ENCODE measurements at places on chromosomes 4 and X. TPM values are rescaled to one million over a fixed set of nuclear protein-coding genes. Genes with fewer than 3 reads are reported as not detected.

DNA sequence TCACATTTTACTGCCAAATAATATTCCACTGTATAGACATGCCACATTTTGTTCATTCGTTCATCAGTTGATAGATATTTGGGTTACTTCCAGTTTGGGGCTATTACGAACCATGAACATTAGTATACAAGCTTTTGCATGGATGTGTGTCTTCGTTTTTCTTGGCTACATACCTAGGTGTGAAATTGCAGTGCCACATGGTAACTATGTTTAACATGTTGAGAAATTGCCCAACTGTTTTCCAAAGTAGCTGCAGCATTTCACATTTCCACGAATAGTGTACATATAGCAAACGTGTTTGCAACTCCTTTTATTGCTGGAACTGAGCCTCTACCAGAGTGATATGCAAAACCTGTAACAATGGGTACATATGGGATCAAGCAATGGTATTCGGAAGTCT, 221.5 kb downstream of the VEGFC start:
- no peaks in the 10 kb centered on the region for H3K27me3 ChIP-seq
- no peak overlapping the region for H3K27ac ChIP-seq
- no peaks in the 10 kb centered on the region for H3K4me1 ChIP-seq
- no peaks in the 10 kb centered on the region for H3K36me3 ChIP-seq
- no peak overlapping the region for H3K4me3 ChIP-seq
- DNase-seq = no peak

DNA sequence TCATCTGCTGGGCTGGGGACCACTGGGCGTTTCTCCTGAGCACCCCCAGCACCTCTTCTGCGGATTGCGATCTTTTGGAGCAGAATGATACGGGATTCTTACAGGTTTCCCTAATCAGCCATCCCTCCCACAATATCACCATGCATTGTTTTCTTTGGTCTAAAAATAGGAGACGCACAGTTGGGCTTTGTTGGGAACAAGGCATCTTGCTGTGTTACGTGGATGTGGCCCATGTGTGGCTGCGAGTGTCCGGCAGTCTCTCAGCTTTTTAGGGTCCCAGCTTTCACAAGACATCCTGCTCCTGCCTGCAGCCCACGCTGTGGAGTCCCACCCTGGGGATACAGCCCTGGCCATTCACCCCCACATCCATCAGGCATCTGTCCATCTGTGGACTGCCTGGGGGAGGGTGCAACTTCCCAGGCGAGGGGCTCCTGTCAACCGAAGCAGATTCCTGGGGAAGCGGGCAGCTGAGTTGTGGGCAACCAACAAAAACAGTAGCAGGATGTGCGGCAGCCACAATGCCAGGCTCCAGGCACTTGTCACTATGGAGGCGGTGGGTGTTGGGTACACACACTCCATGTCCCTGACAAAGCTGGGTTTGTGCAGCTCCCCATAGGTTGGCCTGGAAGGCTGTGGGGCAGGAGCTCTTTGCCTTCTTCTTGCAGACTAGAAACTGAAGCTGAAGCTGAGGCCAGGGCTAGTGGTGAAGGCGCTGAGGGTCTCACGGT, 185.5 kb upstream of the PSAPL1 start:
- no peak overlapping the region for H3K4me3 ChIP-seq
- H3K36me3 ChIP-seq = no peaks in the 10 kb centered on the region
- no peak overlapping the region for H3K27ac ChIP-seq
- DNase-seq = no peak

DNA sequence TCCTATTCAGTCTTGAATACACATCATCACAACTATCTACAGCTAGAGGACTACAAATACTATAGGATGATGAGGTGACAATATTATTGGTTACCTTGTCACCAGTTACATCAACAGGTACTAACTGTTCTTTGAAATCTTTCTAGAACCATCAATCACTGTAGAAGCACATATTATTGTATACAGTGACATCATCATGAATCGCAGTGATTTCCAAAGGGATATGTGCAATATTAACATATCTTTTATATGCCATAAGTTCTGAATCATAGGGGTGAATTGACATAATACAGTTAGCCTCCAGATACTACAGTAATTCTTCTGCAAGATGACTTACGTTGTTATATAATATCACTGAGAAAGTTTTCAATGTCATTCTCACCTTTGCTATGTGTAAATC, 105.2 kb upstream of the HPGD start:
- H3K36me3 ChIP-seq = no peaks in the 10 kb centered on the region
- no peak for DNase-seq
- no peaks in the 10 kb centered on the region for H3K4me1 ChIP-seq
- H3K27ac ChIP-seq = no peak overlapping the region
- H3K4me3 ChIP-seq = no peak overlapping the region

The SGMS2 gene
- total RNA-seq = 1.2 TPM

The FMR1NB gene
- total RNA-seq = not detected

The KLF8 gene
- total RNA-seq = not detected

- DNase-seq = no peak
- H3K27ac ChIP-seq = no peak overlapping the region
- no peaks in the 10 kb centered on the region for H3K36me3 ChIP-seq
Observed at GRCh38 chr4:11106190-11106589, 322.5 kb downstream of the HS3ST1 start.

DNA sequence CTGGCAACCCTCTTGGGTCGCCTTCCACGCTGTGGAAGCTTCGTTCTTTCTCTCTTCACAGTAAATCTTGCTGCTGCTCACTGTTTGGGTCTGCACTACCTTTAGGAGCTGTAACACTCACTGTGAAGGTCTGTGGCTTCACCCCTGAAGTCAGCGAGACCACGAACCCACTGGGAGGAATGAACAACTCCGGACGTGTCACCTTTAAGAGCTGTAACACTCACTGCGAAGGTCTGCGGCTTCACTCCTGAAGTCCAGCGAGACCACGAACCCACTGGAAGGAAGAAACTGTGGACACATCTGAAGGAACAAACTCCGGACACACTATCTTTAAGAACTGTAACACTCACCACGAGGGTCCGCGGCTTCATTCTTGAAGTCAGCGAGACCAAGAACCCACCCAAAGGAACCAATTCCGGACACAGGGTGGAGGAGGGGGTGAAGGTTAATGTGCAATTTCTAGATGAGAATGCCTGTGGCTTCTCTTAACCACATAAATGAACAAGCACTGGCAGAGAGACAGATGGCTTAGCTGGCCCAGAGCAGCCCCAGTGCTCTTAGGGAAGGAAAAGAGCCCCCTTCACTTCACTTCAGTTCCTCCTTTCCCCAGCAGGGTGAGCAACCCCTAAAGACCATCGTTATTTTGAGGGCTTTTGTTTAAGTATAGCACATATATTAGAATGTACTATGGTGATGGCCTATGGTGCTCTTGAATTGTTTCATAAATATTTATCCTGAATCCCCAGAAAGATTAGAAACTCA, 73.0 kb downstream of the LUZP4 start:
- H3K27ac ChIP-seq = no peak overlapping the region
- no peak for DNase-seq
- peaks cover 28% of the 10 kb centered on the region for H3K4me1 ChIP-seq
- no peaks in the 10 kb centered on the region for H3K36me3 ChIP-seq
- no peaks in the 10 kb centered on the region for H3K27me3 ChIP-seq

- no peaks in the 10 kb centered on the region for H3K4me1 ChIP-seq
- no peak overlapping the region for H3K27ac ChIP-seq
- H3K27me3 ChIP-seq = no peaks in the 10 kb centered on the region
- no peak for DNase-seq
Observed at GRCh38 chrX:72352786-72353185, 47.1 kb upstream of the CITED1 start.

The CD38 gene
- not detected for total RNA-seq

DNA sequence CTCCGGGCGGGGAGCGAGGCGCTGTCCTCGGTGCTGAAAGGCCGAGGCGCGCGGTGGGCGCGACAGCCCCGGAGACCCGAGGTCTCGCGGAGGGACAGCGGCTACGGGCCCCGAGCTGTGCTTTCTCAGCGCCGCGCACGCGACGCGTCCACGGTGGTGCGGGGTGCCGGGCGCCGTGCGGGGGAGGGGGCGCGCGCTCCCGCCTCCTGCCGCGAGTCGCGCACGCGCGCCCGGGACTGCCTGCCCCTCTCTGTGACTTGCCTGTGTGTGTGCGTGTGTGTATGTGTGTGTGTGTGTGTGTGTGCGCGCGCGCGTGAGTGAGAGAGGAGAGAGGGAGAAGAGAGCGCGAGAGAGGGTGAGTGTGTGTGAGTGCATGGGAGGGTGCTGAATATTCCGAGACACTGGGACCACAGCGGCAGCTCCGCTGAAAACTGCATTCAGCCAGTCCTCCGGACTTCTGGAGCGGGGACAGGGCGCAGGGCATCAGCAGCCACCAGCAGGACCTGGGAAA, at the start of gene GRIA2:
Gene GRIA2, plus strand, starts transcription at position 358 of the 511 bp plus-strand sequence. CDS start 315 bp downstream, outside the sequence.
- no peak within 1 kb of the TSS for H3K27ac ChIP-seq
- peak; percentile 1 for DNase-seq
- peaks cover 4% of the 10 kb centered on the region for H3K27me3 ChIP-seq
- no peaks in the 10 kb centered on the region for H3K4me1 ChIP-seq

The ADAM29 gene
- not detected for total RNA-seq

GRCh38 chr4:121278811-121279368, 101.9 kb downstream of the QRFPR start:
- H3K4me3 ChIP-seq = no peak overlapping the region
- no peaks in the 10 kb centered on the region for H3K4me1 ChIP-seq
- no peaks in the 10 kb centered on the region for H3K27me3 ChIP-seq
- DNase-seq = no peak
- H3K27ac ChIP-seq = no peak overlapping the region
- H3K36me3 ChIP-seq = no peaks in the 10 kb centered on the region

- H3K27ac ChIP-seq = no peak overlapping the region
- H3K27me3 ChIP-seq = 0 out of 2 replicates have a peak, but pooled peaks cover 1% of the 10 kb centered on the region
- no peak overlapping the region for H3K4me3 ChIP-seq
- no peak for DNase-seq
- no peaks in the 10 kb centered on the region for H3K36me3 ChIP-seq
Observed at GRCh38 chrX:39903343-39903742, 194.4 kb downstream of the BCOR start.

- DNase-seq = no peak
- peaks cover 60% of the 10 kb centered on the region for H3K36me3 ChIP-seq
- H3K4me3 ChIP-seq = no peak overlapping the region
Observed at GRCh38 chr4:78337244-78338020, 214.1 kb upstream of the ANXA3 start.

The AWAT2 gene
- not detected for total RNA-seq

DNA sequence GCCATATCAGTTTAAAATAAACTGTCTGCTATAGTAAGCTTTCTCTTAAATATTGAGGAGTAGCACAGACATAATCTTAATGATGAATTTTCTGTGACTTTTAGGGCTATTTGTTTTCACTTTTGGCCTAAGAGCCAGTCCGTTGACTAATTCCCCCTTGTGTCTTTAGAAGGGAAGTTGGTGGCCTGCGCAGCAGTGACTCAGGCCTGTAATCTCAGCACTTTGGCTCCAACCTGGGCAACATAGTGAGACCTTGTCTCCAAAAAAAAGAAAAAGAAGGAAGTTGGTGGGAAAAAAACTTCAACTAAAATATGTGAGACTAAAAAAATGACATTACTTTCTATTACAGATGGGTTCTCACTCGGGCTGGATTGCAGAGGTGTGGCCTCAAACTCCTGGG, 3.4 kb downstream of the NCAPG start:
- no peak for DNase-seq
- H3K4me1 ChIP-seq = peaks cover 18% of the 10 kb centered on the region
- no peak overlapping the region for H3K27ac ChIP-seq
- peaks cover 2% of the 10 kb centered on the region for H3K36me3 ChIP-seq
- no peaks in the 10 kb centered on the region for H3K27me3 ChIP-seq

- H3K4me3 ChIP-seq = no peak overlapping the region
- no peaks in the 10 kb centered on the region for H3K27me3 ChIP-seq
- H3K4me1 ChIP-seq = no peaks in the 10 kb centered on the region
- H3K36me3 ChIP-seq = no peaks in the 10 kb centered on the region
- peak; percentile 2 for DNase-seq
Observed at GRCh38 chrX:27336466-27337091, 126.6 kb downstream of the PPP4R3C start.

DNA sequence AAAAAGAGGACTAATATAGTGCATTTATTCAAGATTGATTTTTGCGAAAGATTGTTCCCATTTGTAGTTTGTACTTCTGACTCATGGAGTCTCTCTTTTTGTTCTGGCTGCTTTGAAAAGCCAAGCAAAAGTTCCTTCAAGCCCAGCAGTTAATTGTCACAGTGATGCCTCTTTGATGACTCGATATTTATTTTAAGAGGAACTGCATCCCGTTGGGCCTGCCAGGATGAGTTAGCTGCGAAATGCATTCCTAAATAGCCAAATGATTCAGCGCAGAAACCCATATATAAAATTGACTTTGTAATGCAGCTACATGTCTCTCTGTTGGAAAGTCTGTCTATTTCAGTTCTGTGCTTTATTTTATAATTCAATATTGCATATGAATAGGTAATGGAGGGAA, 295.1 kb downstream of the GBA3 start:
- DNase-seq = no peak
- H3K4me1 ChIP-seq = no peaks in the 10 kb centered on the region
- H3K36me3 ChIP-seq = no peaks in the 10 kb centered on the region
- H3K27me3 ChIP-seq = no peaks in the 10 kb centered on the region

The YY2 gene
- 0.31 TPM for total RNA-seq

DNA sequence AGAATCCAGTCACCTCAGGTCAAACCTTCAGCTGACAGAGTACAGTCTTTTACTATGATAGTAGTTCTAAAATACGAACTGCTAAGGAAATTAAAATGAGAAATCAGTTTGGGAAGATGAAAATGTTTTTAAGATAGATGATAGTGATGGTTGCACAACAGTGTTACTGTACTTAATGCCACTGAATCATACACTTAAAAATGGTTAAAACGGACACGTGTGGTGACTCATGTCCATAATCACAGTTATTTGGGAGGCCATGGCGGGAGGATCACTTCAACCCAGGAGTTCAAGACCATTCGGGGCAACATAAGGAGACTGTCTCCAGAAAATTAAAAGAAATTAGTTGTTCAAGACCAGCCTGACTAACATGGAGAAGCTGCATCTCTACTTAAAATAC, 41.4 kb downstream of the ABHD18 start:
- H3K4me1 ChIP-seq = no peaks in the 10 kb centered on the region
- no peak for DNase-seq
- H3K27me3 ChIP-seq = no peaks in the 10 kb centered on the region
- H3K27ac ChIP-seq = no peak overlapping the region
- no peak overlapping the region for H3K4me3 ChIP-seq
- peaks cover 2% of the 10 kb centered on the region for H3K36me3 ChIP-seq

The SERTM2 gene
- not detected for total RNA-seq

- DNase-seq = no peak
- H3K27me3 ChIP-seq = no peaks in the 10 kb centered on the region
- H3K27ac ChIP-seq = no peak overlapping the region
- no peaks in the 10 kb centered on the region for H3K4me1 ChIP-seq
Observed at GRCh38 chr4:31575504-31575903, 855.3 kb downstream of the PCDH7 start.

GRCh38 chr4:67746797-67747495, 7.2 kb downstream of the GNRHR start:
- DNase-seq = peak; percentile 7
- no peak overlapping the region for H3K27ac ChIP-seq
- H3K4me1 ChIP-seq = no peaks in the 10 kb centered on the region
- no peak overlapping the region for H3K4me3 ChIP-seq

GRCh38 chrX:69130439-69130838, 34.8 kb downstream of the PJA1 start:
- no peak overlapping the region for H3K4me3 ChIP-seq
- DNase-seq = no peak
- no peaks in the 10 kb centered on the region for H3K4me1 ChIP-seq
- no peak overlapping the region for H3K27ac ChIP-seq
- no peaks in the 10 kb centered on the region for H3K36me3 ChIP-seq

The HTN1 gene
- total RNA-seq = not detected

GRCh38 chrX:11666164-11666563, 444 bp upstream of the ARHGAP6 start:
- H3K27ac ChIP-seq = no peak overlapping the region
- DNase-seq = no peak
- no peaks in the 10 kb centered on the region for H3K4me1 ChIP-seq
- H3K36me3 ChIP-seq = no peaks in the 10 kb centered on the region
